Osteocyte (in vitro differentiated cells): ENCODE measurements at places on chromosomes 16 and 17. TPM values are rescaled to one million over a fixed set of nuclear protein-coding genes. Genes with fewer than 3 reads are reported as not detected.

DNA sequence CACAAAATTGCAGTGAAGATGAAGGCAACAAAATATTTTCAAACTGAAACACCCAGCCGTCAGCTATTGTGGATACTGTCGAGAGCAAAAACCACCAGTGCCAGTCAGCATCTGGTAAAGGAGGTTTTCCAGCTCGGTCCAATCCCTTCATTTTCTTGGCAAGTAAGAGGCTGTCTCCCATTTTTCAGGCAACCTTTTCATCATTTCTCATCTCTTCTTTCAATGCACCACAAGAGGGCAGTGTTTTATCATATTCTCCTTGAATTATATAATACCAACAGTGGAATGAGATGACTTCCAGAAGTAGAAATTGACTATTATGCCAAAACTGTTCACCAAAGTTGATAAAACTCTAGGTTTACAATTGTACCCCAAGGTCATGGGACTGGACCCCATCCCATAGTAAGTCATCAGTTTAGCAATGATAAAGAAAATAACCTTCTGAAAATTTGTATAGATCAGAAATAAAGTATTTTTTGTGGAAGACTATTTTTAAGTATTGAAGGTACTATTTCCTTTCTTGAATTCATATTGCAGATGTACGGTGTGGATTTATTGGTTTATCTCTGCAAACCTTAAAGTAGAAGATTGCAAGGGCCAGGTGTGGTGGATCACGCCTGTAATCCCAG lies 16.8 kb downstream of the NQO1 start:
- H3K4me3 ChIP-seq, result no peak overlapping the region
- H3K27me3 ChIP-seq, result no peaks in the 10 kb centered on the region
- peak overlapping the region; percentile 24 for H3K27ac ChIP-seq
- peaks cover 37% of the 10 kb centered on the region for H3K36me3 ChIP-seq

Gene PLD2
- total RNA-seq, result 49.3 and 52.2 TPM in 2 replicates

Gene KRTAP1-1
- total RNA-seq, result not detected in 2 replicates

Gene RPA1
- total RNA-seq, result 75.3 and 84.8 TPM in 2 replicates

DNA sequence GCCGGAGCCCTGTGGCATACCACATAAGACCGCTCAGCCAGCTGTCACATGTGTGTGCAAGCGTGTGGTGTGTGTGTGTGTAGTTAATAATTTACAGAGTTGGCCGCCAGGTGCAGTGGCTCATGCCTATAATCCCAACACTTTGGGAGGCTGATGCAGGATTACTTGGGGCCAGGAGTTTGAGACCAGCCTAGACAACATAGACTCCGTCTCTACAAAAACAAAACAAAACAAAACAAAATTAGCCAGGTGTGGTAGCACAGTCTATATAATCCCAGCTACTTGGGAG lies 20.4 kb downstream of the SOCS1 start:
- H3K36me3 ChIP-seq, result no peaks in the 10 kb centered on the region
- peaks cover 2% of the 10 kb centered on the region for H3K4me1 ChIP-seq
- H3K27me3 ChIP-seq, result peaks cover 2% of the 10 kb centered on the region
- DNase-seq, result no peak

DNA sequence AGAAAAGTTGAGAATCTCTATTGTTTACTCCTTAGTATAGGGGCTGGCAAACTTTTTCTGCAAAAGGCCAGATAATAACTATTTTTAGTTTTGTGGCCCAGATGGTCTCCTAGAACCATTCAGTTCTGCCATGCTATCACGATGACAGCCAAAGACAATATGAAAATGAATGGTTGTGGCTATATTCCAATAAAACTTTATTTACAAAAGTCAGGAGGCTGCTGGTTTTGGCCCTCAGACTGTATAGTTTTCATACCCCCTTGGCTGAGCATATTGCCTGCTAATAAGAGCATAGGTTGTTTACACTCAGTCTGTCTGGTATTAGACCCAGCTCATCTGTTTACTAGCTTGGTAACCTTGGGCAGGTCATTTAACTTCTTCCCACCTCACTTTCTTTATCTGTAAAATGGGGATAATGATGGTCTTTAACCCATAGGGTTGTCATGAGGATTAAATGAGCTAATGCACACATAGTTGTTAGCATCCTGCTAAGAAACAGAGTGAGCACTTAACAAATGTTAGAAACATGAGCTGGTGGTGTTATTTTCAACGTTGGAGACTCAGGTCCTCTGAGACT lies 156.3 kb downstream of the MSI2 start:
- H3K36me3 ChIP-seq, result peaks cover 4% of the 10 kb centered on the region
- peaks cover 23% of the 10 kb centered on the region for H3K4me1 ChIP-seq
- no peaks in the 10 kb centered on the region for H3K27me3 ChIP-seq

Gene TBC1D3H
- total RNA-seq, result not detected in 2 replicates

GRCh38 chr17:29930409-29931010 lies 482 bp upstream of the SSH2 start:
- H3K27ac ChIP-seq, result no peak overlapping the region
- peaks cover 21% of the 10 kb centered on the region for H3K4me1 ChIP-seq
- H3K4me3 ChIP-seq, result no peak overlapping the region
- H3K27me3 ChIP-seq, result no peaks in the 10 kb centered on the region
- no peaks in the 10 kb centered on the region for H3K36me3 ChIP-seq
- no peak for DNase-seq

DNA sequence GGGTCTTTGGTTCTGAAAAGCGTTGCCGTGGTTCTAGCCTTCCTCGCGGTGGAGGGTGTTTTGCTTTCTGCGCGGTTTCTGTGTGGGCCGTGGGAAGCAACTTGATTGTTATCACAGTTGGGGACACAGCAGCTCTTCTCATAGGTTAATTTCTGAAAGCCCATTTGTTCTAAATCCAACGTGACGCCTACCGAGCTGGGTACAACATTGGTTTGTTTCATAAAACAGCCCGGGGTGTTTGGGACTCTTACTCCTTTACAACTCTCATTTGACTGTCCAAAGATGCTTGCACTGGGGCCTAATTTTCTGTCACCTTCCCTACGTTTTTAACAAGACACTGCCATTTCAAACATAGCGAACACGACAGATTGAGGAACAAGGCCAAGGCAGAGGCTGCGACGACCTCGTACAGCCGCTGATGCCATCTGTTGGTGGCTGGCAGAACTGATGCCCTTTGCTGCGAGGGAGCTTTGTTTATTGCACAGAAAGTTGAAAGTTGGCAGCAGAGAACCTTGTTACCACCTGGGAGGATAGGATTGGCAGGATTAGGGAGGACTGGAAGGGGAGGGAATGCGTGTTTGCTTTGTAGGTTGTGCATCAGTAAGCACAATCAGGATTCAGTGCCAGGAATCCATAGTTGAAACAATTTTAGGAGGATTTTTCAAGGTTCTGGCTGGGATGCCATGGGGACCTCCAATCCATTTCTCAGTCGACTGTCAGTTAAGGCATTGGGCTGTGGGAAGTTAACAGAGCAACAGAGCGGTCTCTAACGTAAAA lies 98.3 kb downstream of the PITPNC1 start:
- no peaks in the 10 kb centered on the region for H3K36me3 ChIP-seq
- peaks cover 28% of the 10 kb centered on the region for H3K4me1 ChIP-seq
- H3K27me3 ChIP-seq, result no peaks in the 10 kb centered on the region
- DNase-seq, result no peak
- no peak overlapping the region for H3K4me3 ChIP-seq
- no peak overlapping the region for H3K27ac ChIP-seq

DNA sequence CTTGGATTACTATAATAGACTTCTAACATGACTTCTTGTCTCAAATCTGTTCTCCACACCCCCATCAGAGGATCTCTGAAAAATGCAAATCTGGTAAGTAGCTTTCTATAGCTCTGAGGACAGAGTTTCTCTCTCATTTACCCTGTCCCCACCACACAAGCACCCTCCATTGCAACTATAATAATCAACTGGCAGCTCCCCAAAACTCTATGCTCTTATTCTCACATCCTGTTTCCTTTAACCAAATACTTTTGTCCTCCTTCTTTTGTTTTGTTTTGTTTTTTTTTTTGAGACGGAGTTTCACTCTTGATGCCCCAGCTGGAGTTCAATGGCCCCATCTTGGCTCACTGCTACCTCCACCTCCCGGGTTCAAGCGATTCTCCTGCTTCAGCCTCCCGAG lies 73.4 kb downstream of the HELZ start:
- DNase-seq, result no peak
- no peaks in the 10 kb centered on the region for H3K4me1 ChIP-seq
- H3K27ac ChIP-seq, result no peak overlapping the region
- no peaks in the 10 kb centered on the region for H3K27me3 ChIP-seq
- H3K4me3 ChIP-seq, result no peak overlapping the region

GRCh38 chr16:47970291-47970931 lies 185.4 kb downstream of the ABCC12 start:
- no peaks in the 10 kb centered on the region for H3K27me3 ChIP-seq
- no peak overlapping the region for H3K4me3 ChIP-seq
- no peaks in the 10 kb centered on the region for H3K4me1 ChIP-seq
- H3K36me3 ChIP-seq, result no peaks in the 10 kb centered on the region
- H3K27ac ChIP-seq, result no peak overlapping the region

- peaks cover 4% of the 10 kb centered on the region for H3K4me1 ChIP-seq
- H3K36me3 ChIP-seq, result no peaks in the 10 kb centered on the region
- no peak overlapping the region for H3K27ac ChIP-seq
- no peak for DNase-seq
- H3K27me3 ChIP-seq, result peaks cover 38% of the 10 kb centered on the region
These were observed 105.5 kb downstream of the AXIN2 start for GRCh38 chr17:65455972-65456343.

- peaks cover 10% of the 10 kb centered on the region for H3K4me1 ChIP-seq
- no peaks in the 10 kb centered on the region for H3K36me3 ChIP-seq
- H3K4me3 ChIP-seq, result no peak overlapping the region
- H3K27me3 ChIP-seq, result peaks cover 46% of the 10 kb centered on the region
- H3K27ac ChIP-seq, result no peak overlapping the region
- DNase-seq, result no peak
These were observed 1.7 kb upstream of the PRKCB start for GRCh38 chr16:23833960-23834685.

Gene BORCS6
- total RNA-seq, result 6.2 and 6.8 TPM in 2 replicates

Gene C16orf74
- total RNA-seq, result 2.1 and 2.4 TPM in 2 replicates

DNA sequence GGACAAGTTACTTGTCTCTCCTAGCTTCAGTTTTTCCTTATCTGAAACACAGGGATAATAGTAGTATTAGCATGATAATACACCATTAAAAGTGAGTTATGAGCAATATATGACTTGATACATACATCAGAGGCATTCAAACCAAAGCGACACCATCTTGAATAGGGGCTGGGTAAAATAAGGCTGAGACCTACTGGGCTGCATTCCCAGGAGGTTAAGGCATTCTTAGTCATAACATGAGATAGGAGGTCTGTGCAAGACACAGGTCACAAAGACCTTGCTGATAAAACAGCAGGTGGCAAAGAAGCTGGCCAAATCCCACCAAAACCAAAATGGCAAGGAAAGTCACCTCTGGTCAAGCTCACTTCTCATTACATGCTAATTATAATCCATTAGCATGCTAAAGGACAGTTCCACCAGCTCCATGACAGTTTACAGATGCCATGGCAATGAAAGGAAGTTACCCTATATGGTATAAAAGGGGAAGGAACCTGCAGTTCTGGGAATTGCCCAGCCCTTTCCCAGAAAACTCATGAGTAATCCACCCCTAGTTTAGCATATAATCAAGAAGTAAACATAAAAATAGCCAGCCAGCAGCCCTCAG lies 37.2 kb upstream of the HS3ST3A1 start:
- no peak overlapping the region for H3K4me3 ChIP-seq
- no peak for DNase-seq
- peaks cover 3% of the 10 kb centered on the region for H3K27me3 ChIP-seq
- no peak overlapping the region for H3K27ac ChIP-seq
- H3K36me3 ChIP-seq, result no peaks in the 10 kb centered on the region

DNA sequence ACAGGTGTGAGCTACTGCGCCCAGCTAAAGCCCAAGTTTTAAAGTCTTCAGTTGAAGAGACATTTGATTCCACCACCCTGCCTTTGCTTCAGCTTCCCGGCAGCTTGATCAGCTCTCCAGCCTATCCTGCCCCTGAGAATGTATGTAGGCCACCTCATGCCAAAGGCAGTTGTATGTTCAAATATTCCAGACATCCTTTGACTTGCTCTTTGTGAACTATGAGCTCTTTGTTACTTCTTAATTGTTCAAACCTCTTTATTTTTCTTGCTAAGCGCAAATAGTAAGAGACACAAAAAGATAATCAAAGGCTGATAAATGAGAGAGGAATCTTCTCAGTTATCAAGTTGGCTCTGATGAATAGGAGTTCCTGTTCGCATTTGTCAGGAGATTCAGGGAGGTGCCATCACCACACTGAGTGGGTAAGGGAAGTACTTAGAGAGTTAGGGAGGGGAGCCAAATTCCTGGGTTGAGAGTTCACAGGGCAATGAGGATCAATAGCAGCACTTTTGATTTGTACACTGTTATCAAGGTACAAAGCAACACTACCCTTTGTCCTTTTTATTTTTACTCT lies 32.0 kb upstream of the SUPT4H1 start:
- peaks cover 21% of the 10 kb centered on the region for H3K27me3 ChIP-seq
- no peaks in the 10 kb centered on the region for H3K36me3 ChIP-seq
- no peaks in the 10 kb centered on the region for H3K4me1 ChIP-seq
- no peak for DNase-seq

DNA sequence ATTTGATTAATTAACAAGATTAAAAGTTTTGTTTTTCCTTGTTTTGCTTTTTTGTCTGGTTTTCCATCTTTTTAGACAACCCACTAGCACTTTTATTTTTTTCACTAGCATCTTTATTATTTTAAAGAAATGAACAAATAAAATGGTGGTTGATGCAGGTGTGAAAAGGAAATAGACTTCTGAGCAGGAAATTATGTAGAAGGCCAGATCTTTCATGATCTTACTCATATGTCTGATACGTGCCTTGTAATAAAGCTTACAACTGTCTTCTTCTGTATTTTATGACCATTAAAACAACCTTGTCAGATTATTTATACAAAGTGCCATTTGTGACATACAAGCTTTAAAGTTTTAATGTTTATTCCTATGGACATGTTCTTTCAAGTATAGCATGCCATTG lies 6.3 kb downstream of the SLFN12L start:
- H3K4me3 ChIP-seq, result no peak overlapping the region
- peaks cover 43% of the 10 kb centered on the region for H3K27me3 ChIP-seq
- no peaks in the 10 kb centered on the region for H3K36me3 ChIP-seq
- peaks cover 1% of the 10 kb centered on the region for H3K4me1 ChIP-seq

DNA sequence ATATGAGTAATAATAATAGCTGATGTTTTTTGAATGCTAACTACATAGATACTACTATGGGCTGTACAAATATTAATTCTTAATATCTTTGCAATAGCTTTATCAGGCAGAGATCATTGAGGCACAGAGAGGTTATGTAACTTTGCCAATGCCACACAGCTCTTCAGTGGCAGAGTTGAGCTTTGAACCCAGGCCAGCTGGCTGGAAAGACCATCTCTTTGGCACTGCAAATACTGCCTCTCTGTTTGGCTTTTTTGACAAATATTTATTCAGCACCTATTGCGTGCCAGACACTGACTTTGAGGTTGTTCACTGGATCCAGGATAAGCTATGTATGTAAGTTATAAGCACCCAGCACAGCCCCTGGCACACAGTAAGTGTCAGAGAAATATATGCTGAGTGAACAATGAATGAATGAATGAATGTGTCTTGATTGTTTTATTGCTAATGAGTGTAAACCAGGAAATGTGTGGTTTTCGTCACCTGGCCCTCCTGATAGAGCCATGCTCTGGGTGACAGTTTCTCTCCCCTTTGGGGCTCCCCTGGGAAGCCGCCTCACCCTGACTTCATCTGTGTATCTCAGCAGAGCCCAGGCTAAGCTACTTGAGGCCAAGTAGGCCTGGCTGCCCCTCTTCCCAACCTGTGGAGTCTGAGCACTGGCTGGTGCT lies 2.5 kb downstream of the AQP8 start:
- H3K4me3 ChIP-seq, result no peak overlapping the region
- no peak overlapping the region for H3K27ac ChIP-seq
- H3K36me3 ChIP-seq, result no peaks in the 10 kb centered on the region
- no peak for DNase-seq
- no peaks in the 10 kb centered on the region for H3K4me1 ChIP-seq

Gene CDH8
- total RNA-seq, result 7.6 and 7.7 TPM in 2 replicates

GRCh38 chr16:27359051-27359450 lies 42.9 kb upstream of the IL21R start:
- H3K4me3 ChIP-seq, result no peak overlapping the region
- no peaks in the 10 kb centered on the region for H3K4me1 ChIP-seq
- H3K36me3 ChIP-seq, result peaks cover 26% of the 10 kb centered on the region
- no peaks in the 10 kb centered on the region for H3K27me3 ChIP-seq
